ENCODE measurements at places on chromosomes 2 and 18. TPM values are rescaled to one million over a fixed set of nuclear protein-coding genes. Genes with fewer than 3 reads are reported as not detected.
A peak's percentile ranks its signal among the peaks of the same experiment; 100 is the strongest.

Gene CRYGD
- total RNA-seq: not detected

Gene KIF1A
- 0.97 TPM for total RNA-seq

Gene CDH19
- not detected for total RNA-seq

Gene PCARE
- total RNA-seq: not detected

Gene PLB1
- 1.8 TPM for total RNA-seq

Gene CPS1
- 1.4 TPM for total RNA-seq

Gene SERPINB7
- total RNA-seq: not detected

Gene POTEJ
- not detected for total RNA-seq

Gene TMEM17
- total RNA-seq: not detected

Gene FBXO15
- total RNA-seq: 0.91 TPM

Gene REG3G
- total RNA-seq: not detected

Gene WNT10A
- 0.18 TPM for total RNA-seq

Gene TET3
- total RNA-seq: 23.5 TPM

DNA sequence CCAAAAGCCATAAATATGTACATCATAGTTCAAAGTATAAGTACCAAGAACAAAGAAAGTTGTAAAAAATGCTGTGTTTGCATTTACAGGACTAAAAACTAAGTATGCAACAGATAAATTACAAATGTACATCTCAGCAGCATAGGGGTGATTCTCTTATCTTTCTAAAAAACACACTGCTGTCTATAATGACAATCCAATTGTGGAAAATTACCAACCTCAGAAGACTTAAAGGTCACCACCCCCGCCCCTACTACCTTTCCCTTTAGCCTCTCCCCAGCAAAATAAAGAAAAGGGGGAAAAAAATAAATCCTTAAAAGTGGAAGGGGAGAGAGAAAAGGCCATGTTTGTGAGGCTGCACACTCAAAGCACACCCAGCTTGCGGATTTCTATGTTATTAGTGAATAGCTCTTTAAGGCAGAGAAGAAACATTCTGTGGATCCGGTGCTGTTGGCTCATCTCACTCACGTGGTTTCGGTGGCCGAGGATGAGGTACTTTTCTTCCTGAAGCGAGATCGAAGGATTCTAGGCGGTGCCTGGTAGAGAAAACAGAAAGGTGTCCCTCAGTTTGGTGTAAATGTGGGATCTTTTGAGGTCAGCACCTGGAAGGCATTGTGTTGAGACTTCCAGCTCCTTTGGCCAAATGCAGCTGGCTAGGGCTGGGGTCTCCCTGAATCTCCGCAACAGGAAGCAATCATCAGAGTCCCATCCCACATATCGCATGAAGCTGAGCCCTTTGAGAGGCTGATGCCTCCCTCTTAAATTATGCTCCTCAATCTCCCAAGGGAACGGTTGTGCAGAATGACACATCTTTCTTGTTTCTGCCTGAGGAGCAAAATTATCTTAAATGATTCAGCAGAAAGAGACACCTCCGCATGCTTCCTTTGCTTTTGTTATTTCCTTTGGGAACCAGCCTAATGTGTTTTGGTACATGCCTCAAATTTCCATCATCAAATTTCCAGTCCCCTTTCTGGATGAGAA lies 17.6 kb downstream of the MRPL35 start:
- DNase-seq: no peak

GRCh38 chr2:47512581-47513083 lies 109.7 kb downstream of the MSH2 start:
- DNase-seq: no peak

- peak; percentile 68 for DNase-seq
Observed at GRCh38 chr2:157875641-157876065, 477 bp downstream of the ACVR1 start.

GRCh38 chr18:79476918-79477571 lies 81.3 kb downstream of the NFATC1 start:
- no peak for DNase-seq

DNA sequence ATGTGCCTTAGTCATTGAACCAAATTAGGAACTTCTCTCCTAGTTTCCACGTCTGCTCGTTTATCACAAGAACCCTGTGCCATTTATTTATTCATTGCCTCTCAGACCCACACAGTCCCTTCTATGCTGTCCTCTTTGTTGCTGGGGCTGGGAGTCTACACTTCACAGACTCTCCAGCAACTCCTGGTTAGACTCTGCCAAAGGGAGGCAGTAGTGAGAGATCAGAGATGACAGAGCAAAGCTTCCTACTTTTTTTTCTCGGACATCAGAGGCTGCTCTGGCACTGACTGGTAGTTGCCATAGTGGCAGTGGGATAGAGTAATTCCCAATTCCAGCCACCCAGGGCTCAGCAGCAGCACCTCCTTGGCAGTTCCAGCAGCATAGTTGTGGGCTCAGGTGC lies 277.5 kb downstream of the BCL11A start:
- no peak for DNase-seq

- DNase-seq: no peak
Observed at GRCh38 chr18:24421831-24422230, 4.6 kb upstream of the IMPACT start.

DNA sequence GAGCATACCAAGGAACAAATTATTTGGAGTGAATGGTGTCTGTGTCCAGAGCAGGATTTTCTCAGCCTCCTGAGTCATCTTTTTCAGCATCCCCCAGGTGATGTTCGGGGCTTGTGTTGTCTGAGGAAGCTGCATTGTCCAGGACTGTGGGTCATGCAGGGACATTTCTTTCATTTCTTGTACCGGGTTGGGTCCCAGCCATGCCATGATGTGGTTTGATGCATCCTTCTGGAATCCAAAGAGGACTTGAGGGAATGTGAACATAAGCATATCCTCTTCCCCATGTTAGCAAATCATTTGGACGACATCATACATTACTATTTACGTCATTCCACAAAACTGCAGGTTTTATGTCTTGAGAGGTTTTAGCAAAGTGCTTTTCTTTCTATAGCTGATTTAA lies 797.8 kb downstream of the CCDC85A start:
- no peak for DNase-seq

GRCh38 chr2:189222468-189223105 lies 43.0 kb upstream of the COL5A2 start:
- DNase-seq: no peak

DNA sequence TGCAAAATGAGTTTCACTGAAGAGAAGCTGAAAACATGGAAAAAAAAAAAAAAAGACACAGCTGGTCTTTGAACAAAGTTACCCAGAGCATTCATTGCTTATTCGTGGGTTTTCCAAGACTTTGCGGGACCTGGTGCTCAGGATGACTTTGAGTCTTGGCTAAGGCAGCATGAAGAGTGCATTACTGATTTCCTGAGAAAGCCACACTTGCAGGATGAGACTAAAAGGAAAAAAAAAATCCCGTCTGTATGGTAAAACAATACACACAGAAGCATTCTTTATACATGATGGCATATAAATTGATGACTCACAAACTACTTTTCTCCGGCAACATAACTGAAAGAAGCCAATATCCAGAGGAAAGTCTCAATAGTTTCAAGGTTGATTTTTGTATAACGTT lies 195.4 kb downstream of the SPP2 start:
- no peak for DNase-seq

GRCh38 chr2:64881037-64881492 lies 108.1 kb upstream of the SLC1A4 start:
- no peak for DNase-seq

- no peak for DNase-seq
Observed at GRCh38 chr2:225891771-225892170, 492.3 kb downstream of the NYAP2 start.

DNA sequence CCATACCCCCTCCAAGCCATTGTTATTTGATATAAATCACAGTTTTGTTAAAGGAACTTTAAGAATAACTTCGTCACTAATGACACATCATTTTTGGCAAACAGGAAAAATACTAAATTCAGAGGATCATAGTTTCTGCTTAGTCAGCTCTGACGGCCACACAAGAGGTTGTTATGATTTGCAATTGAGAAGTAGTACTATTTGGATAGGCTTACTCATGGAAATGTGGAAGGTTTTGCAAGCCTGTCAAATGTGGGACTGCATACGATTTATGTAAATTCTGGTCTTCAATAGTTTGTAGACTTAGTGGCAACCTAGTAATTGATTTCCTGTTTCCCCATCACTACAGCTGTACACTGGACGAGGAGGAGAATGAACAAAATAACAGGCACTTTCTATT lies 108.1 kb downstream of the ARHGEF33 start:
- no peak for DNase-seq

- DNase-seq: no peak
Observed at GRCh38 chr2:226693521-226693920, 106.1 kb downstream of the IRS1 start.

DNA sequence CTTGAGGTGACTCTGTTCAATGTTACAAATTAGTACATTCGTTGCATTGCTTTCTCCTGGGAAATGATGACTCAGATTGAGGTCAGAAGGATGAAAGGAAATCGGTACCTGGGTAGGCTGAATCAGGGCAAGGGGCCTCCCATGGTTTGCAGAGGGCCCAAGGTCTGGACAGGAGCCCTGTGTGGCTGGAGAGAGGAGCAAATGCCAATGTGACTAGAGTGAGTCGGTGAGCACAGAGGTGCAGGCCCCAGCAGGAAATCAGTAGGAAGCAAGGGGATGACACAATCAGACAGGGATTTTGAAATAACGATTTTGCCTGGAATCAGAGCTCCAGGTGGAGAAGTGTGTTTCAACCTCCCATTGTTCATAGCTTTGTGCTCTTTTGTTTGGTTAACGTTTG lies 118.9 kb downstream of the CCDC102B start:
- DNase-seq: no peak

DNA sequence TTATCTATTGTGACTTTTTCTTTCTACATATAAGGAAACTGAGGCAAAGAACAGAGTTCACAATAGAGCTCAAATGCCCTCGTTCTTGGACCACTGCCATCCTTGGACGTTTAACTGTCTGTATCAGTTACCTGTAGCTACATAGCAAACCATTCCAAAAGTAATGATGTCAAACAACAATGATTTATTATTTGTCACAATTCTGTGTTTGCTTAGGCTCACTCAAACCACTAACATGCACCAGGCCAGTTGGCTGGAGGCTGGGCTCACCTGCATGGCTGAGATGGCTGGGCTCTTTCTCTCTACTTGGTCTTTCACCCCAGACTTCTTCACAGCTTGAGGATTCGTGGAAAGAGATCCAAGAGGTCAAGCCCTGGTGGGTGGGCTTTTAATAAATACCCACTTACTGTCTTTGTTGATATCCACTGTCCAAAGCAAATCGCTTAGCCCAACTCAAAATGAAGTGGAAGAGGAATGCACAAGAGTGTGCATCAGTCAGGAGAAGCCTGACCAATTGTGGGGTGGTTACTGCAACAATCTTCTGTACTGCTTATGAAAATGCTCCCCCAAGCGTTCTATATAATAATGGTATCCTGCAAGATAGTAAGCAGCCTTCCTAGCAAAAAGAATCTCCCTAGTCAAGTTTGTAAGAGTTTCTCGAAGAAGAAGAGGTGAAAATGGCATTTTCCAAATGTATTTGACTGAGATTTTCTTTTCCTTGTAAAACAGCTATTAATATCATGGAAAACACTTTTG lies 163.5 kb upstream of the NT5C1B start:
- no peak for DNase-seq

DNA sequence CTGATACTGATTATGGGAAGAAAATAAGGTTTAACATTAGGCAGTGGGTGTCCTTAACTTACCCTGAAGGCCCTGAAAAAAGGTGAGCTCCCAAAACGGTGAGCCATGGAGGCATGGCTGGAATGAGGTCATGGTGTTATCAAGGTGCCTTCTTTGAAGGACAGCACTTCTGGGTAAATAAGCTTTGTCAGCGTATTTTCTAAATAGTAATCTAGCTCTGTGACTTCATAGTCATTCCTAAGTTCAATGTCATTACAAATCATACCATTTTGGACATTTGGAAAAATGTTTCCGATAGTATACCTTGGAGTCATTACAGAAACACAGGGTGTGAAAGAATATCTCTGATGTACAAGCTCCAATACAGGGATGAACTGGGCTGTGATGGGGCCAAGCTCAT lies 35.2 kb upstream of the CNGA3 start:
- DNase-seq: no peak

- DNase-seq: no peak
Observed at GRCh38 chr2:101830555-101830954, 133.0 kb downstream of the MAP4K4 start.

DNA sequence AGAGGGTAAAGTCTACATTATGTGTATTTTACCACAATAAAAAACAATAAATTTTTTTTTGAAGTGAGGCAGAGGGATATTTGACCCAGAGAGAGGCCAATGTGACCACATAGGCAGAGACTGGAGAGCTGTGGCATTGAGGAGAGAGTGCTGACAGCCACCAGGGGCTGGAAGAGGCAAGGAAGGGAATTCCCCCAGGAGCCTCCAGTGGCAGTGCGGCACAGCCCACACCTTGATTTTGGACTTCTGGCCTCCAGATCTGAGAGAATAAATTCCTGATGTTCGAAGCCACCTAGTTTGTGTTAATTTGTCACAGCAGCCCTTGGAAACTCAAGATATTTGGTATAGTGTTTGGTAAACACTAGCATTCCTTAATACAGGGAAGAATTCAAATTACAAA lies 22.7 kb downstream of the ANKRD29 start:
- DNase-seq: no peak

- DNase-seq: no peak
Observed at GRCh38 chr2:75600461-75601011, 39.8 kb upstream of the EVA1A start.

GRCh38 chr18:76457475-76457874 lies 37.6 kb downstream of the ZNF516 start:
- DNase-seq: no peak

GRCh38 chr2:236916181-236916580 lies 169.5 kb upstream of the COPS8 start:
- no peak for DNase-seq

DNA sequence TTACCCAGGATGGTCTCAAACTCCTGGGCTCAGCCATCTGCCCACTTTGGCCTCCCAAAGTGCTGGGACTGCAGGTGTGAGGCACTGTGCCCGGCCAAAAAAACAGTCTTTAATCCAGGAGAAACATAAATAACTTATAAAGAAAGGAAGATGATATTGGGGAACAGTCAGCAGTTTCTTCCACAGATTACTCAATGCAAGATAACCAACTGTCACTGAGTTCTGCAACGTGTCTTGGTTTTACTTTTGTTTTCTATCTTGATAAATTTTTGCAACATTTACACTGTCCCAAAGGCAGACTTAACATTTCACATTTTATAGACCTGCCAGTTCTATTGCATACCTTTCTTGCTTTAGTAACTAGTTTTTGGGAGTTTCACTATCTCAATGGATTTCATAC lies 71.1 kb downstream of the ANKRD44 start:
- no peak for DNase-seq

- DNase-seq: no peak
Observed at GRCh38 chr2:11012131-11012693, 100.5 kb downstream of the KCNF1 start.

DNA sequence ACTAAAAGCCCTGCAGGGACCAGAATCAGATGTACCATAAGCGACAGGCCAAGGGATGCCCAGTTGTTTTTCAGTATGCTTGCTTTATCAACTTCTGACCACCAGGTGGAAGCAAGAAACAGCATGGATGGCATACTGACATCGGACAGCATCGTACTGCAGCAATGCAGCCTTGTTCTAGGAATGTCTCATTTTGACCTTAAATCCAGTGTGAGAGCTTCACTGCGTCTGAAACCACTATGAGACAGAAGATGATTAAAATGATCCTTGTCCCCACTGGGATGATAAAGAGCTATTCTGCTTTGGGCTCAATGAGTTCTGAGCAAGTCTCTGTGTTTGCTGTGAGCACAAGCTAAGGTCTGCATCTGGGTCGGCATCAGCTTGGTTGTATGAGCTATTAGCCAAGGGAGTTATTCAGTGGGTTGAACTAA lies 54.3 kb downstream of the CDK15 start:
- peak; percentile 14 for DNase-seq

All from activated T-helper 2 cell treated with anti-CD3 and anti-CD28 coated beads, Interferon-gamma antibody, Interleukin-2, Interleukin-4, amounts not matched to agents 10 μg/mL and 5 μg/mL and 100 μg/mL, durations not matched to agents 14 hours and 24 hours and 36 hours (primary cell).